ENCODE measurements at places on chromosomes 3 and 15. TPM values are rescaled to one million over a fixed set of nuclear protein-coding genes. Genes with fewer than 3 reads are reported as not detected.
A peak's percentile ranks its signal among the peaks of the same experiment; 100 is the strongest.

Gene TKT
- total RNA-seq, result 339 TPM

Gene TRH
- not detected for total RNA-seq

Gene SERINC4
- total RNA-seq, result 0.50 TPM

Gene MANF
- total RNA-seq, result 250 TPM

Gene KBTBD13
- total RNA-seq, result not detected

Gene SAMMSON
- total RNA-seq, result not detected

Gene ZIC4
- not detected for total RNA-seq

Gene FANCD2OS
- not detected for total RNA-seq

Gene CSPG5
- total RNA-seq, result 0.29 TPM

Gene GPR87
- total RNA-seq, result not detected

Gene FOXL2
- total RNA-seq, result not detected

- no peak for DNase-seq
These were observed 399.7 kb upstream of the THBS1 start for GRCh38 chr15:39181056-39181747.

DNA sequence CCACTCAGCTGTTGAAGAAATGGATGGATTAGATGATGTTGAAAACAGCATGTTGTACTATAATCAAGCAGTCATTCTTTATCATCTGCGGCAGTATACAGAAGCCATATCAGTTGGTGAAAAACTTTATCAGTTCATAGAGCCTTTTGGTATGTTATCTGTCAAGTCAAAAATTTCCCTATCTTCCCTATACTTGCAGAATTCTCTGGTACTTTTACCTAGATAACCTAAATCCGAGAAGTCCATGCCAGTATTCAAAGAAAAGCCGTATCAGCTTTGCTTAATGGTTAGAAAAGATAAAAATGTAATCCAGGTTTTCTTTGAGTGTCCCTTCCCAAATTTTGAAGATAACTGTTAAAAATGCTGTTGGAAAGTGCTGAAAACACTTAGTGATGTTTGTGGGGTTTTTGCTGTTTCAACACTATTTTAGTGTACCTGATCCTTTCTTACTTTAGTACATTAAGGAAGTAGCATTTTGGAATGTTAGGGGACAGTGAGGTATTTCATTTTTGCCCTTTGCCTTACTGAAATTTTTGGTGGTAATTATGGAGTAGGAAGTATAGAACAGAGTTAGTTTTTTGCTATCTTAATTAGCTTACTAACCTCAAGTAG, 23.8 kb downstream of the CNOT10 start:
- no peak for DNase-seq

DNA sequence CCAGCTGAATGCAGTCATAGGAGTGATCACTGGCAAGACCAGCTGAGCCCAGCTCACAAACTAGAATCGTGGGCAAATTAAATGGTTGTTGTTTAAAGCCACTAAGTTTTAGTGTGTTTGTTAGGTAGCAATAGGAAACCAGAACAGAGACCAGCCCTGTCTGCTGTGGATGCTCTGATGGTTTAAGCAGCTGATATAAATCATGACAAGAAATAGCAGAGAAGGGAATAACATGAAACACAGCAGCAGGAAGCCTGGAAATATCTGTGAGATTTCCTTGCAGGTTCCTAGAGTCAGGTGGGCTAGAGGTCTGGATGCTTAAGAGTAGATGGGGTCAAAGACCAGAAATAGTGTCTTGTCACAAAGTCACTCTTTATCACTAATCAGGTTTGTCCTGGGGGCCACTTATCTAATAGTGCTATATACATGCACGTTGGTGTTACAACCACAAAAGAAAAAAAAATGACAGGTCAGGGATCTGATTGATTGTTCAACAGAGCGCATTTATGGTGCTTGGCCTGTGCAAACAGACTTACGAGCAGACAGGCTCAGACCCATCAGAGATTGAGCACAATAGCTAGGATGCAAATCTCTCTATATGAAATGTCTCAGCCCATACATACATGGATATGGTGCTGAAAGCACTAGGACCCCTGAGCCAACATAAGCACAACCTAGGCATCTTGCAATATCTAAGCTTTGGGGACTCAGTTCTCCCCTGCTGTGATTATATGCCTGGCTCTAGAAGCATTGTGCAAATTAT, 967.7 kb downstream of the AGBL1 start:
- DNase-seq, result no peak

- DNase-seq, result no peak
These were observed 3.7 kb downstream of the PBRM1 start for GRCh38 chr3:52682016-52682415.

DNA sequence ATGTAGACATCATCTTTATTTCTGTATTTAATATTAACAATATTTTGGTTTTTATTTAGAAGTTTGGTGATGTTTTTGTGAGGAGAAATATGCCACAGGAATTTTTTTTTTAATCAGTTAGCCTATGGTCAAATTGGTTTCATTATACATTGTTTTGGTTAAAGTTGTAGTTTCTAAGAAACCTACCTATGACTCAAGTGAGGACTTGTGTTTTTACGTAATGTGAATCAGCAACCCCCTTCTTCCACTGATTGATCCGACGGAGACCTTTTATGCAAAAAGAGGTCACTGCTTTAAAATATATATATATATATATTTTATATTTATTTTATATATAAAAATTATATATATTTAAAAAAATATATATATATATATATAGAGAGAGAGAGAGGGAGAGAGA, 698.1 kb downstream of the FHIT start:
- no peak for DNase-seq

- no peak for DNase-seq
These were observed 32.3 kb downstream of the TKT start for GRCh38 chr3:53223541-53223966.

GRCh38 chr3:50603261-50604109, 8.1 kb downstream of the CISH start:
- DNase-seq, result no peak

DNA sequence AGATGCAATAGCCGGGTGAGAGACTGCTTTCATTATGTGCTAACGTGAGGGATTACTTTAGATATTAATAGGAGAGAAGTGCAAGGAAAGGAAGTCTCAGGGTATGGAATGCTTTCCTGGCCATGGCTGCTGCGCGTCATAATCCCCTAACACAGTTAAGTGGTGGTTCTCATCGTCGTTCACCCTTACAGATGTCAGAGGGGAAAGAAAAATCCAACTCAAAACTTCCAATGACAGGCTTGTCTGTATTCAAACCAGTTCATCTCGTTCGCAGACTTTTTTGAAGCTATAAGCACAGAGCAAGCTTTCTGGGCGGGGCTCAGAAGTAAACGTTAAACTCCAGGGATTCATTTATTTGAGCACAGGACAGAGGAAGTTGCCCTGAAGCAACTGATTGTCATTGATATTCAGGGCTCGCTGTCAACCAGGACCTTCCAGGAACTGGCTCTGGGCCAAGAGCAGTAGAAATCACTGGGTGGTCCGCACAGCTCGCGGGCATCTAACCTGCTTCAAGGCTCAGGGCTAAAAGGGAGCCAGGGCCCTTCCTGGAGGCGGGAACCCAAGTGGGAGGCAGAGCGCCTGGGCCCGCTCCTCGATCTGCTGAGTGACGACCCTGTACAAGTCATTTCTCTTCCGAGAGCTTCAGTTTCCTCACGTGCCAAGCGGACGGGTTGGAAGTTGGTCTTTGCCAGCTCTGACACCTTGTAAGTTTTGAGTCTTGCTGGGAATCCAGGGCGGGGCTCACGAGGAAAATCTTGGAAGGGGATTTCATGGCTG, 1.1 kb upstream of the LPP start:
- DNase-seq, result peak; percentile 62

GRCh38 chr15:78340231-78341056, at the start of gene CRABP1:
Gene CRABP1, plus strand, starts transcription at chr15:78340353. Its CDS starts 76 bp downstream, at chr15:78340429.
- no peak for DNase-seq

GRCh38 chr3:159534496-159534895, 454.1 kb upstream of the IL12A start:
- DNase-seq, result no peak

GRCh38 chr15:51163843-51164242, 69.1 kb upstream of the TNFAIP8L3 start:
- DNase-seq, result no peak

DNA sequence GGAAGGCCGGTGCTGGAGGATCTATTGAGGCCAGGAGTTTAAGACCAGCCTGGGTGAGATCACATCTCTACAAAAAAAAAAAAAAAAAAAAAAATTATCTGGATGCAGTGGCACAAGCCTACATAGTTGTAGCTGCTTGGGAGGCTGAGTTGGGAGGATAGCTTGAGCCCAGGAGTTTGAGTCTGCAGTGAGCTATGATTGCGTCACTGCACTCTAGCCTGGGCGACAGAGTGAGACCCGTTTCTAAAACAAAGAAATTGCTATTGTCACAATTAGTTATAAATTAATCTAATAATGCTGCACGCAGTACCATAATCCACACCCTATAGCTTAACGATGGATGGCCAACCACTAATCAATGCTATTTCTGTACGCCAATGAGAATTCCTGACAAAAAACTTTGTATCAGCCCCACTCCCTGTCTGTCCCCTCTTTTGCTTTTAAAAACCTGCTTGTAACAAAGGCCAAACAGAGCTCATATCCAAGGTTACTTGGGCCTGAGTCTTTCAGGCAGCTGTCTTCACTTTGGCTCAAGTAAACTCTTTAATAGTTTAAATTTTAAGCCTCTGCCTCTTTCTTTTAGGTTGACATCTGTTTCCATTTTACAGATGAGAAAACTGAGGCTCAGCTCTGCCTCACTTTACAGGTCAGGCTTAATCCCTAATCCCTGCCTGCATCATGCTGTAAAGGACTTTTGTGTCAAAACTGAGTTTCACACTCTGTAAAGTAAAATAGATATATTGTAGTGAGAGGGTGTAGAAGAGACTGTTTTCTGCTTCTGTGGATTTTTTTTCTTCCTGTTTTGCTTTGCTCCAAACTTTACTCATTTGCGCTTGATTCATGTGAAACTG, 10.9 kb downstream of the FLNB start:
- no peak for DNase-seq

GRCh38 chr3:106144030-106144429, 275.2 kb upstream of the CBLB start:
- DNase-seq, result no peak

- DNase-seq, result no peak
These were observed 257.9 kb downstream of the UACA start for GRCh38 chr15:70505411-70505919.

DNA sequence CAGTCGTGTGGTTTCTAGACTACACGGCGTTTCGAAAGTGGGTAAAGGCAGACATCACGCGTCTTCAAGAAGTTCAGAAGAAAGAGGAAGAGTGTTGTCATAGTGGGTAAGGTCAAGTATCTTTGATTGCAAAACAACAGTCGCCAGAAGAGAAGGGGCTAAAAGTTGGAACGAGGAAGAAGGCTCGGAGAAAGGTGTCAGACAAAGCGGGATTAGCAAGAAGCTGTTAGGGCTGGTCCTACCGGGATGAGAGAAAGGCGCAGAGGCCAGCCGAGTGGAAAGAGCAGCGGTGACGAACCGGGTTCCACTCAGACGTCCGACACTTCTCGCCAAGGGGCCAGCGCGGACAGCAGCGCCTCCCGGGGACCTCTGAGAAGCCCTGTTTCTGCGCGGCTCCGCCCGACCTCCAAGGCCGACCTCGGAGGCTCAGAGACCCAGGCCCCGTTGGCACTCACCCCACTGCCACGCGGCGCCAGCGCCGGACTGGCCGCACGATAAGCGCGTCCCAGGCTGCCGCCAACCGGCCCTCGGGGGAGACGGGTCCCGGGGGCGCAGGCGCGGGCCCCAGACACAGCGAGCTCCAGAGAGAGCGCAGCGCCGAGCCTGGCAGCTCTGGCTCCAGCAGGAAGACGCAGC, 436 bp downstream of the ADPGK start:
- DNase-seq, result peak; percentile 70

GRCh38 chr15:69225355-69226022, 65.1 kb downstream of the GLCE start:
- DNase-seq, result no peak

DNA sequence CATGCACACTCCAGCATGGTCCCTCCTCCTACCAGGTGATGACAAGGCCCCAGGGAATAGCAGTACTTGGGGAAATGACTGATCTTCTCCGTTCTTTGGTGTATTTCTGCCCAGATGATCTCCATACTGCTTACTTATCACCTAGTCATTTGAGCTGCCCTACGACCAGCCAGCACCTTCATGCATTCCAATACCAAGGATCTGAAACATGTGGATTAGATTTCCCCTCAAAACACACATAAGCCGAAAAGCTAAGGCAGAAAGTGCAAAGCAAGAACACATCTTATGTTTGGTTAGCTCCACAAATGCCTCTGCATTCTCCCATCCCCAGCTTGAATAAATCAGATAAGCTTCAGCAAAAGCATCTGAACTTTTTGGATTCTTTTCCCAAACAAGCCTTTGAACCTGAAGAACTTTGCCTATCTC, 64.8 kb upstream of the BCL6 start:
- no peak for DNase-seq

GRCh38 chr15:40785164-40785563, 15.4 kb downstream of the C15orf62 start:
- no peak for DNase-seq
